ENCODE measurements at places on chromosomes 5 and 9.

DNA sequence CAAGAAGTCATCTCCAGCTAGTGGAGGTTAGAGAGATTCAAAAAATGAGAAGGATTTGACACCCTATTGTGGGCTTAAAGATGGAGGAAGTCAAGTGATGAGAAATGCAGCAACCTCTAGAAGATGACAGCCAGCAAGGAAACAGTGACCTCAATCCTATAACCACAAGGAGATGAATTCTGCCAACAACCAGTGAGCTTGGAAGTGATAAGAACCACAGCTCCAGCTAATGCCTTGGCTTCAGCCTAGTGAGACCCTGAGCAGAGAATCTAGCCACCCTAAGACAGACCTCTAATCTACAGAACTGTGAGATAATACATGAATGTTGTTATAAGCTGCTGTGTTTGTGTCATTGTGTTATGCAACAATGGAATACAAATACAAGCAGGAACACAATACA, 262.4 kb downstream of the GRIA1 start:
- peak; percentile 33 for DNase-seq

GRCh38 chr5:136075466-136075891, 46.7 kb downstream of the TGFBI start:
- peak; percentile 27 for DNase-seq

GRCh38 chr5:56350011-56350596, 117.0 kb upstream of the ANKRD55 start:
- peak; percentile 13 for DNase-seq

DNA sequence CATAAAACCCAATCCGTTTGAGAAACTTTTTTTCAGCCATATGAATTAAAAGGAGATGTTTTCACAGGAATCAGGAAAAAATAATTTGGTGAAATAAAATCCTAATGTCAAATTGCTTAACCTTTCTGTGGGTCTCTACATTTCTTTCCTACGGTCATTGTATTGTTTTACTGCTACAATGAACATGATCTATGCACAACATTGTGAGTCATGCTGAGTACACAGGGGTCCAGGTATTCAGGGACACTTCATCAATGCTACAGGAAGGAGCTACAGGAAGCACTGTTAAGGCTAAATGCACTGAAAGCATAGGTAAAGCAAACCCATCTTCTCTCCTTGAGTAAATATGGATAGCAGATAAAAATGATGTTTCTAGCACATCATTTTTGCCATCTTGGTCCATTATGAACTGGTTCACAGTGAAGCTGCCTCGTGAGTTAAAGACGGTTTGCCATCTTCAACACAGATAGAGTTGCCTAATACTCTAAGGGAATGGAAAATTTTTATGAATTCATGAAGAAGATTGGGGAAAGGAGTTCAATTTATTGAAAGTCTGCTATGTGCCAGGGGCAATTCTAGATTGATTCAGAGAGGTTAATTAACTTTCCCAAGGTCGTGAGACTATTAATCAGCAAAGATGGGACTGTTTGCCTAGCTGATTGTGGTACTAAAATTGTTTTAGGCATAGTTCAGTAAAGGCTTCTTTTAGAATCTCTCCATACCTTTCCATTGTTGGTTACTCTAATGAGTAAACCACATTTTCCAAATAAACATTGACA, 85.5 kb downstream of the DIRAS2 start:
- no peak for DNase-seq

DNA sequence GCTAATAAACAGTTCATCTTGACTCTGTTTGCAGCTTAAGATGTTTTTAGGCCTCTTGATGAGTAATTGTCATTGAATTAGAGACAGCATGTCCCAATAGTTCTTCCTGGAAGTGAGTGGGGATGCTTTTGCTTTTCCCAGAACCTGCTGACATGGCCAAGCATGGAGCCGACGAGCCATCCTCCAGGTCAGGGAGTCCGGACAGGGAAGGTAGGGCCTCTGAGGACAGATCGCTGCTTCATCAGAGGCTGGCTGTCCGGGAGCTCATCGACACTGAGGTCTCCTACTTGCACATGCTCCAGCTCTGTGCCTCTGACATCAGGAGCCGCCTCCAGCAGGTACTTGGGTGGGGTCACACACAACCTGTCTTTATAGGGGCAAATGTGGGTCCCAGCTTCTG, 16.3 kb downstream of the ARHGEF37 start:
- DNase-seq = no peak

DNA sequence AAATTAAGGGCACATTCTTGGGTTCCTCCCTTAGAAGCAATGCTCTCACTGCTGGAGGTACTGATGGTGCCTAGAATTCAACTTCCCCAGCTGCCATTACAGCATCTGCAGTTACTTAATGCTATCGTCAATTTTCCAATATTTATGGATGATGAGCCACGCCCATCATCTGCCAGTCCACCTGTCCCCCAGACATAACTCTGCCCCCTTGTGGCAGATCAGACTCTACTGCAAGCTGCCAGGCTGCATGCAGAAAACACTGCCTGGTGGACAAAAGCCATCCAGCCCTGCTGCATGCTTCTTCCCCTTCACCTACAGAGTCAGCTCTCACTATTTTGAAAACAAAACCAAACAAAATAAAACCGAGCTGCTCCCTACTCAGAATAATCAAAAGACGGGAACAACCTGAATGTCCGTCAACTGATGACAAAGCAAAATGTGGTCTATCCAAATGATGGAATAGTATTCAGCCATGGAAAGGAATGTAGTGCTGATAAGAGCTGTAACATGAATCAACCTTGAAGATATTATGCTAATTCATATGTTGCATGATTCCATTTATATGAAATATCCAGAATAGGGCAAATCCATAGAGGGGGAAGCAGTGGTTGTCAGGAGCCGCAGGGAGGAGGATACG, 66.4 kb downstream of the RETREG1 start:
- peak; percentile 77 for DNase-seq

Data from GM23248 (cell line).